Foreskin keratinocyte (primary cell): ENCODE measurements at places on chromosomes 1 and 21.

DNA sequence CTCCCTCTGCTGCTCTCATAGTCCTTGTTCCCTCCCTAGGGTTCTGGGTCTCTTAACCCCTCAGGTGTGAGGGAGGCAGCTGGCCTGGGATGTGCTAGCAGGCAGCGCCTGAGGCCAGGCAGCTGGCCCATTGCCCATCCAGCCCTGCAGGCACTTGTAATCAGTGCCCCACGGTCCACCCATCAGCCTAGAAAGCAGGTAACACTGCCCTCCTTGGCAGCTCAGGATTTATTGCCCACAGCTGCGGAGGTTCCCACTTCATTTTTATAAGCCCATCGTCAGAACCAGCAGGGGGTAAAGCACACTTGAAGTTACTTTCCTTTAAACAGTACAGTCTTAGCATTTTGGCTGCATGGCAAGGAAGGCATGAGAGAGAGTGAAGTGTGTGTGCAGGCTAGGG is 70.6 kb downstream of the TMEM53 start:
- no peak for DNase-seq

GRCh38 chr1:169833179-169833901 is 38.6 kb upstream of the METTL18 start:
- DNase-seq: no peak

DNA sequence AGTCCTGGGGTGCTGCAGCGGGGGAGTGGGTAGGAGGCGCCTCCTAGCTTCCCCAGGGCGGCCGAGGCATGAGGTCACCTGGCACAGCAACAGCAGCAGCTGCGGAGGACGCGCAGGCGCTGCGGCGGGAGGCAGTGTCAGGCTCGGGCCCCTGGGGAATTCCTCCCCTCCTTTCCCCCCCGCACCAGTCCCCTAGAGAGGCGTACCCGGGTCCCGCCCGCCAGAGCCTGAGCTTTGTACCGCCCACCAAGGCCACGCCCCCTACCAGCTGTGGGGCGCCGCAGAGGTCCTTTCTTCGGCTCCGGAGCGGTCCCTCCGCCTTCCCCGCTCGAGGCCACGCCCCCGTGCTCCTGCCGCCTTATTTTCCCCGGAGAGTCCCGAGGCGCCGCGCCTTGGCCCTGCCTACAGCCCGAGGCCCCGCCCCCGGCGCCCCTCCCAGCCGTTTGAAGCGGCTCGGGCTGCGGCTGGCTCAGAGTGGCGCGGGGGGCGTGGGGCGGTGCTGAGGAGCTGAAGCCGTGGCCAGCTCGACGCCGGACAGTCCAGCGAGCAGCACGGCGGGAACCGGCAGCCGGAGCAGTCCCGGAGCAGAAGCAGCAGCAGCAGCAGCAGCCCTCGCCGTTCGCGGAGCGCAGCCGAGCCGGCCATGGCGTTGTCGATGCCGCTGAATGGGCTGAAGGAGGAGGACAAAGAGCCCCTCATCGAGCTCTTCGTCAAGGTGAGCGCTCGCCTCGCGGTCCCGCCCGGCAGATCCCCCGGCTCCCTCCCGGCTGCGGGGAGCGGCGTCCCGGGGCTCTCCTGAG is at the start of gene CLIC4:
CLIC4 (plus strand) TSS at position 537 of the 800 bp plus-strand sequence; CDS start at position 644, 107 bp downstream.
- DNase-seq: peak; percentile 98

- no peak for DNase-seq
Measured at GRCh38 chr1:231991231-231991630, 364.6 kb downstream of the DISC1 start.

GRCh38 chr1:88763649-88764406 is 79.8 kb downstream of the PKN2 start:
- peak; percentile 56 for DNase-seq

DNA sequence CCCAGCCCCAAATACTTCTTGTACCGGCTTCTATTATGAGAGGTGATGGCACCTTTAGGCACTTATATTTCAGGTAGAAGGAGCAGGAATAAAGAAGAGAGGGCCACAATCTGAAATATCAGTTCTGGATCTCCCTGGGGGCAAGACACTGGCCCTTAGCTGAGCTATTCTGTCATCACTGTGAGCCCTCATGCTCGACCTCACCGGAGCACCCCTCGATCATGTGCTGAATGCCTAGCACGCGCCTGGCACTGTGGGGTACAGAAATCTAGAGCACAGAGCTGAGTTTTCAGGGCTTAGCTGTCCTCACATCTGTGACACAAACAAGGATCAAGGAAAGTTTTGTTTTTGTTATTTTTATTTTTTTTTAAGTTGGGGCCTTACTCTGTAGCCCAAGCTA is 7.6 kb upstream of the MX1 start:
- no peak for DNase-seq

DNA sequence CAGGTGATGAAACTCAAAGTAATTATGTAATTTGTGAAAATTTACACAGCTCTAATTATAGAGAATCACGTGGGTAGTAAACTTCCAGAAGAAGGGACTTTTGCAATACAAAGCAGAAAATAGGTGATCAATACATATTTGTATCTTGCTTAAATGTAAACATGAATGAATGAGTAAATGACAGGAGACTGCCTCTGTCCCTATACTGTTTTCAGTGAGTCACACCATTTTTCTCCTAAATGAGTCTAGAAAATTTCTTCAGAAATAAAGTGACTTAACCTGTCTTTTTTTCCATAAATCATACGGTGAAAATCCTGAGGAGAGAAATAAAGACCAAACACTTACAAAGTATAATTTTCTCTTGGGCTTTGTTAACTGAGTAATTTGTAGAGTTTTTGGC is 11.9 kb downstream of the RAP1A start:
- DNase-seq: no peak

- no peak for DNase-seq
Measured at GRCh38 chr1:49297783-49298182, 521.1 kb upstream of the BEND5 start.

GRCh38 chr1:154490317-154490716 is 11.7 kb upstream of the TDRD10 start:
- no peak for DNase-seq

- DNase-seq: no peak
Measured at GRCh38 chr1:155301342-155301841, at the start of gene PKLR. TSS of gene PKLR (minus strand) at chr1:155301438. CDS start at chr1:155301395, 43 bp downstream.

- DNase-seq: peak; percentile 14
Measured at GRCh38 chr21:31921079-31921478, 48.3 kb downstream of the HUNK start.

DNA sequence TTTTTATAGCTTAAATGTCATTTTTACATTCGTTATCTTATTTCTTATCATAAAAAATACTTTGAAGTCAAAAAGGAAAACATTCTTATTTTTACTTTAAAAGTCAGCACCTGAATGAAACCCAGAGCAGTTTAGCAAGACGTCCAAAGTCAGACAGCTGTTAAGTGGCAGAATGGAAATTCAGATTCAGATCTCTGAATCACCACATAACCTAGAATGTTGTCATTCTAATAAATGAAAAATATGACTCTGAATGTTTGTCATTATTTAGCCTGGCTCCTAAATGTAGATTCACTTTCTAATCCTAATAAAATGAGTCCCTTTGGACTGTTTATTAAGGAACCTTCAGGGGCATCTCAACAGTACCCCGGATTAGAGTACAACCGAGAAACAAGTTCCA is 75.2 kb upstream of the RGS7 start:
- no peak for DNase-seq

DNA sequence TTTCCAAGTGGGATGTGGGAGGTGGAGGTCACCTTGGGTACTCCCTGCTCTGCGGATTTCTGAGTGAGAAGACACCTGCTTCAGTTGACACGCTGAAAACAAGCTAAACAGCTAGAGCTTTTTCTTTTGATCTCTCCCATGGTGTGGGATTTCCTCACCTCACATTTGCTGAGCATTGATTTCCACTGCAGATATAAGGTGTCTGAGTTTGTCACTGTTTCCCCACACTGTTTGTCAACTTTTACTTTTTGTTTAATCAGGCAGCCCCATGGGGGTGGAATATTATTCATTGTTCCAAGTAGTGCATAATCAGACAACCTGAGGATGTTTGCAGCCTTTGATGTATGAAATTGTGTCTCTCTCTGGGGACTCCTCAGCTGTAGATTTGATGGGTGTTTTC is 49.5 kb downstream of the FASLG start:
- DNase-seq: no peak

DNA sequence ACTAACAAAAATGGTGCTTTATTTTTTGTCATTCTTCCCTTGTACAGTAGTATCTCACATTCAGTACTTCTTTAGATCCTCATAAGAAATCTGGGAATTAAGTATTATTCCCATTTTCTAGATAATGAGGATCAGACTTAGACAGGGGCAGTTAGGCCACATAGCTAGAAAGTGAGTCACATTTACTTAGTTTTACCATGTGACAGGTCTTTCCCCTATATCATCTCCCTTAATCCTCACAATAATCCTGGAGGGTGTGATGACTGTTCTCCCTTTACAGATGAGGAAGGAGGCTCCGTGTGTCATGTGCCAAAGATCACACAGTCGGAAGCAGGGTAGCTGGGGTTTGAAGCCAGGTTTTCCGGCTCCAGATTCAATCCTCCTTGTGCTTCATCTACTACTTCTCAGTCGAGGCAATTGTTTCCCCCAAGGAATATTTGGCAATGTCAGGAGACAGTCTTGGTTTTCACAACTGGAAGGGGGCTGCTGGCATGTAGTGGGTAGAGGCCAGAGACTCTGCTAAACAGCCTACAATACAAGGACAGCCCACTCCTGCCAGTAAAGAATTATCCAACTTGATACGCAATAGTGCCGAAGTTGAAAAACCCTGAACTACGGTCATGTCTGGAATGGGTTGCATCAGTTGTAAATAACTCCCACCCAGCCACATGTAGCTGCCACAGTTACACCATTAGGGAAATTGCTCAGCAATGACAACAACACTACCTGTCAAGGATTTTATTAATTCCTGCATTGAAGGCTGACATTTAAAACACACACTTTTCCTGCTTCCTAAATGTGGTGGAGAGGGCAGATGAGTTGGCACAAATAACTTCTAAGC is 54.5 kb downstream of the C8B start:
- peak; percentile 54 for DNase-seq

GRCh38 chr1:155932081-155932480 is 2.1 kb downstream of the KHDC4 start:
- DNase-seq: peak; percentile 84

- DNase-seq: peak; percentile 37
Measured at GRCh38 chr1:235939480-235939775, 72.7 kb upstream of the LYST start.

DNA sequence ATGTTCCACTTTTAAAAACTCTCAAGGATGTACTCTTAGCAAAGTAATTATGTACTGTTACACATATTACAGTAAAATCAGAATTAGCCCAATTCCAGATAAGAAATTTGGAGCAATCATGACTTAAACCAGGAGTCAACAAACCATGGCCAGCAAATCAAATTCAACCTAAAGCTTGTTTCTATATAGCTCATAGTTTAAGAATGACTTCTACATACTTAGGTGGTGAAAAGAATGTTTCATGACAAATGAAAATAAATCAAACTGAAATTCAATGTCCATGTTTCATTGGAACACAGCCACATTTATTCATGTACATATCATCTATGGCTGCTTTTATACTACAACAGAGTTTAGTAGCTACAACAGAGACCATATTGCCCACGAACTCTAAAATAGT is 35.1 kb downstream of the FRRS1 start:
- peak; percentile 31 for DNase-seq

- no peak for DNase-seq
Measured at GRCh38 chr1:213759359-213760181, 228.2 kb upstream of the PROX1 start.

- no peak for DNase-seq
Measured at GRCh38 chr1:110227774-110228173, 17.7 kb downstream of the KCNC4 start.

- DNase-seq: no peak
Measured at GRCh38 chr1:207612762-207613161, 32.2 kb upstream of the CR1L start.

- DNase-seq: no peak
Measured at GRCh38 chr21:15144026-15144425, 79.2 kb upstream of the NRIP1 start.

DNA sequence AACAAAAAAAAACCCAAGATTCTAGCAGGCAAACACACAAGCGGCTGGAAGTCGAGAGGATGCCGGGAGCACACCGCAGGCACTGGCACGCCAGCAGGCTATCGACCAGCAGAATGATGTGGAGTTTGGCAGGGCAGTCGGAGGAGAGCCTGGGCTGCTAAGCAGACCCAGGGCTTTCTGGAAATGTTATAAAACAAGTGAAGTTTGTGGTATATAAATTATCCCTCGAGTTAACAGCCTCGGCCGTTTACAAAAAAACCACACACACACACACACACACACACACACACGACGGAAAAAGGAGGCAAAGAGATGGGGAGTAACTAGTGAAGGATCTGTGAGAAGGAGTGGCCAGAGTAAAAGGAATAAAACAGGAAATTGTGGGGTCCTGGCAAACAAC is 87.2 kb upstream of the IVNS1ABP start:
- no peak for DNase-seq

DNA sequence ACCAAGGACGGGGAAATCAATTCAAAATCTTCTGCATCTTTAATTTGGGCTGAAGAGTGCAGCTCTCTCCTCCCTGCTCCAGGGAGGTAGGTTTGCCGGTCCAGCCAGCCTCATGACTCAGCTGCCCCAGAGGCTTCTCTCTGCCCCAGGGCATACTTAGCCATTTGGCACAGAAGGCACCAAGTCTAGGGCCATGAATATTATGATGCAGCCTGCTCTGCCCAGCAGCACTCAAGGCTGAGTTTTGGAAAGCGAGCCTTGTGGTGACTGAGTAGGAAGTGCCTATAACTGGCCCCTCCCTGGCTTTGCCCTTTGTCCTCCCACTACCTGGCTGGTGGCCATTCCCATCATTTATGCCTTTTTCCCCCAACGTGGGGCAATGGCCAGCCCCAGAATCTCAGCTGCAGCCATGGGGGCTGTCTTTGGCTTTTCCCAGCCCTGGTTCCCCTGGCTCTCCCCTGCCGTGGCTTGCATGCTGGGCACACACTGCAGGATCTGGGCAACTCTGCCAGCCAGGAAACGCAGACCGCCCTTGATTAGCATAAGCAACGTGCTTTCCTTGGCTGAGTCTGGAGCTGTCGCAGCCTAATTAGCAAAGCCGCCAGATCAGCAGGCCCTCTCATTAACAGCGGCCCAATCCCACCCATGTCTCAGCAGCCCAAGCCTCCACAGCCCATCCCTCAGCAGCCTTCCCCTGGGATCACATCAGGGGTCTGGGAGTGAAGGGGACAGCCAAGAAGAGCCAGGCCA is 258.6 kb upstream of the TMEM51 start:
- no peak for DNase-seq

DNA sequence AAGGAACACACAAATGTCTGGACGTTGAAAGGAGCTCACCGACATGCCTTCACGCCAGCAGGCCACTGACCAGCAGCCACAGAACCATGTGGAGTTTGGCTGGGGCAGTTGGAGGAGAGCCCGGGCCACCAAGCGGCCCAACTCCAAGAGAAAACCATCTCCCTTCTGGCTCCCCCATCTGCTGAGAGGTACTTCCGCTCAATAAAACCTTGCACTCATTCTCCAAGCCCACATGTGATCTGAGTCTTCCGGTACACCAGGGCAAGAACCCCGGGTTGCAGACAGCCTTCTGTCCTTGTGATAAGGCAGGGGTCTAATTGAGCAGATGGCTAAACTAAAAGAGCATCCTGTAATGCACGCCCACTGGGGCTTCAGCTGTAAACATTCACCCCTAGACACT is 24.4 kb downstream of the RGS4 start:
- DNase-seq: no peak
